ENCODE measurements at places on chromosomes 6 and 20. TPM values are rescaled to one million over a fixed set of nuclear protein-coding genes. Genes with fewer than 3 reads are reported as not detected.

- no peak for DNase-seq
Observed at GRCh38 chr6:33416386-33417127, 1.4 kb downstream of the CUTA start.

AKAP12 gene
- total RNA-seq: 27.3 TPM

DEFB114 gene
- total RNA-seq: not detected

OTOR gene
- total RNA-seq: not detected

All from HT1080 (cell line).